ENCODE measurements at places on chromosomes 5 and 9. TPM values are rescaled to one million over a fixed set of nuclear protein-coding genes. Genes with fewer than 3 reads are reported as not detected.

Gene CYLC2
- not detected for total RNA-seq

Gene FANCC
- 9.8 TPM for total RNA-seq

Gene PCDHB2
- 3.2 TPM for total RNA-seq

Gene GLDC
- 0.27 TPM for total RNA-seq

Gene GARNL3
- 20.2 TPM for total RNA-seq

Gene SAP30L
- total RNA-seq, result 24.7 TPM

Gene MYORG
- total RNA-seq, result 8.1 TPM

Gene CDO1
- total RNA-seq, result 19.1 TPM

Gene RNF208
- total RNA-seq, result 0.18 TPM

Gene SLC22A4
- 2.7 TPM for total RNA-seq

Gene WNK2
- total RNA-seq, result 7.4 TPM

Gene SLC36A2
- 0.04 TPM for total RNA-seq

Gene FAM153A
- total RNA-seq, result 0.31 TPM

Gene SPATA31D4
- total RNA-seq, result not detected

Gene KCNN2
- total RNA-seq, result 4.7 TPM

Gene GPR150
- 0.09 TPM for total RNA-seq

Gene PARP8
- 5.7 TPM for total RNA-seq

Gene AFF4
- total RNA-seq, result 32.3 TPM

Gene TERT
- total RNA-seq, result not detected

Gene C9
- total RNA-seq, result 0.22 TPM

Gene INSL6
- total RNA-seq, result not detected

Gene ADAMTS12
- total RNA-seq, result 23.9 TPM

Gene KIAA0825
- total RNA-seq, result 5.6 TPM

Gene PKD2L2
- 1.2 TPM for total RNA-seq

Gene ENTREP1
- total RNA-seq, result 15.1 TPM

Gene UGCG
- 23.9 TPM for total RNA-seq

Gene VCAN
- 248 TPM for total RNA-seq

Gene TAF9
- total RNA-seq, result 38.3 TPM
